ENCODE measurements at places on chromosomes 2 and 18. TPM values are rescaled to one million over a fixed set of nuclear protein-coding genes. Genes with fewer than 3 reads are reported as not detected.

DNA sequence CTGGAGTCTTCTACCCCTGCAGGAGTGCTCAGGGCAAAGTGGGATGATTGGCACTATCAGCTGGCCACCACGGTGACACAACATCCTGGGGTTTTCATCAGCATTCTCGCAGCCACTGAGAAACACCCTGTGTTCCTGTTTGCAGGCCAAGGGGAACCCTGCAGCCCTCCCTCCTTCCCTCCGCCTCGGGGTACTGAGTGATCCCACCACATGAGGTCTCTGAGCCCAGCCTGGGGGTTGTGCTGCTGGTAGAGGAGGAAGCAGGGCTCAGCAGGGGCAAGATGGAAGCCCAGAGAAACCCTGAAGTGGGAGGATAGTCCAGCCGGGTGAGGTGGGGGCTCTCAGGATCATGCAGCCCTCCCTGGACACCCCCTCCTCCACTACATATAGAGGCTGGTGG lies at the start of gene OXER1:
Gene OXER1, minus strand, starts transcription at position 40 of the 400 bp plus-strand sequence. CDS start 73 bp downstream, outside the sequence.
- DNase-seq, result no peak

- DNase-seq, result no peak
Observed at GRCh38 chr2:60298006-60298696, 255.3 kb downstream of the BCL11A start.

KLHL29 gene
- total RNA-seq, result 16.8 TPM

POTEJ gene
- not detected for total RNA-seq

HDAC4 gene
- total RNA-seq, result 86.9 TPM

Measured in ureter (tissue), 1 donor.